ENCODE measurements at places on chromosomes 1 and 21. TPM values are rescaled to one million over a fixed set of nuclear protein-coding genes. Genes with fewer than 3 reads are reported as not detected.

The EXTL2 gene
- 2.6 TPM for total RNA-seq

The RNASEL gene
- 7.9 TPM for total RNA-seq

The ACTL8 gene
- total RNA-seq, result not detected

The S100A7A gene
- total RNA-seq, result not detected

The SEMA6C gene
- total RNA-seq, result 0.38 TPM

The SAMD13 gene
- total RNA-seq, result 0.77 TPM

The TCHHL1 gene
- not detected for total RNA-seq

The CRYAA gene
- total RNA-seq, result not detected

The PTGER3 gene
- under 0.01 TPM for total RNA-seq

The TMEM61 gene
- total RNA-seq, result 2.9 TPM

The BEST4 gene
- 0.13 TPM for total RNA-seq

The CR1L gene
- total RNA-seq, result not detected

The NUCKS1 gene
- 91.1 TPM for total RNA-seq

The MEGF6 gene
- 1.3 TPM for total RNA-seq

The SELL gene
- not detected for total RNA-seq

The NTMT2 gene
- not detected for total RNA-seq

The LCE3D gene
- total RNA-seq, result 0.38 TPM

The CTSE gene
- not detected for total RNA-seq

The MIXL1 gene
- total RNA-seq, result not detected

The S1PR1 gene
- under 0.01 TPM for total RNA-seq

The CHIA gene
- not detected for total RNA-seq

The CEP85 gene
- total RNA-seq, result 8.1 TPM

The PTTG1IP gene
- total RNA-seq, result 124 TPM

The RHBG gene
- under 0.01 TPM for total RNA-seq

The RAB3GAP2 gene
- total RNA-seq, result 31.5 TPM

The COL9A2 gene
- total RNA-seq, result 0.13 TPM

Data from bronchial epithelial cell (primary cell).